Hair follicular keratinocyte (primary cell): ENCODE measurements at places on chromosomes 11 and 22. TPM values are rescaled to one million over a fixed set of nuclear protein-coding genes. Genes with fewer than 3 reads are reported as not detected.

Gene KRTAP5-7
- not detected in 2 replicates for total RNA-seq

Gene APOA4
- not detected in 2 replicates for total RNA-seq

Gene OR52N4
- total RNA-seq, result not detected in 2 replicates

Gene OR2AG1
- total RNA-seq, result not detected in 2 replicates

Gene SLC7A4
- 0.23 and 0.47 TPM in 2 replicates for total RNA-seq

Gene EI24
- total RNA-seq, result 195 and 230 TPM in 2 replicates

Gene TRIM22
- total RNA-seq, result 18.9 and 41.5 TPM in 2 replicates

Gene CABP7
- not detected in 2 replicates for total RNA-seq

Gene CREB3L1
- total RNA-seq, result 0.31 and 0.53 TPM in 2 replicates

Gene ELFN2
- total RNA-seq, result 0.61 and 1.9 TPM in 2 replicates

Gene BBS1
- total RNA-seq, result 11.6 and 18.0 TPM in 2 replicates

Gene KDM4E
- total RNA-seq, result not detected in 2 replicates

Gene HEPN1
- total RNA-seq, result not detected in 2 replicates

Gene TSPAN32
- not detected in 2 replicates for total RNA-seq

Gene TMEM191C
- total RNA-seq, result 0.08 and 0.47 TPM in 2 replicates

Gene BTG4
- 2.3 TPM in 1 of 2 replicates, not detected in the other for total RNA-seq

Gene CFAP300
- total RNA-seq, result 2.4 and 5.9 TPM in 2 replicates

Gene RBMXL2
- total RNA-seq, result not detected in 2 replicates

Gene OR8D1
- total RNA-seq, result not detected in 2 replicates

Gene LRRC4C
- total RNA-seq, result 0.23 TPM in 1 of 2 replicates, not detected in the other

Gene TECTA
- 0.16 TPM in 1 of 2 replicates, not detected in the other for total RNA-seq

Gene VSTM5
- total RNA-seq, result under 0.01 TPM in 1 of 2 replicates, not detected in the other

Gene ASPHD2
- 3.9 and 5.4 TPM in 2 replicates for total RNA-seq

Gene OR4D11
- not detected in 2 replicates for total RNA-seq

Gene POTEH
- not detected in 2 replicates for total RNA-seq

Gene PRRG4
- 6.3 and 7.3 TPM in 2 replicates for total RNA-seq

Gene RPUSD4
- 16.6 and 18.4 TPM in 2 replicates for total RNA-seq

Gene EMID1
- total RNA-seq, result not detected in 2 replicates

Gene IGLL5
- total RNA-seq, result not detected in 2 replicates

Gene GAB2
- 0.19 and 2.9 TPM in 2 replicates for total RNA-seq

Gene SPDYC
- total RNA-seq, result not detected in 2 replicates

Gene SLC22A9
- not detected in 2 replicates for total RNA-seq

Gene LRRN4CL
- total RNA-seq, result 0.08 TPM in 2 replicates

Gene OR8G1
- not detected in 2 replicates for total RNA-seq

Gene ASCL3
- total RNA-seq, result not detected in 2 replicates

Gene SMC1B
- not detected in 2 replicates for total RNA-seq

Gene TMEM184B
- 52.1 and 55.1 TPM in 2 replicates for total RNA-seq

Gene PARVG
- total RNA-seq, result not detected in 2 replicates

Gene CLMP
- total RNA-seq, result 67.5 and 69.9 TPM in 2 replicates

Gene FGF3
- total RNA-seq, result not detected in 2 replicates

Gene SGSM1
- 0.04 and 0.16 TPM in 2 replicates for total RNA-seq

Gene TCP11L1
- 15.9 and 37.7 TPM in 2 replicates for total RNA-seq

Gene GVQW3
- total RNA-seq, result 0.16 and 0.38 TPM in 2 replicates

Gene MUC5AC
- total RNA-seq, result not detected in 2 replicates

Gene TRPC6
- total RNA-seq, result 0.23 TPM in 1 of 2 replicates, not detected in the other

Gene OR52A1
- not detected in 2 replicates for total RNA-seq

Gene DGAT2
- total RNA-seq, result 2.3 and 2.4 TPM in 2 replicates
